ENCODE measurements at places on chromosomes 1 and 21. TPM values are rescaled to one million over a fixed set of nuclear protein-coding genes. Genes with fewer than 3 reads are reported as not detected.

The CD2 gene
- 1.4 TPM for total RNA-seq

The OR2M3 gene
- not detected for total RNA-seq

- no peak for DNase-seq
Measured at GRCh38 chr1:165444897-165445370, at the start of gene RXRG. Gene RXRG, minus strand, starts transcription at chr1:165445126. Its CDS starts 233 bp downstream, at chr1:165444893.

The POU3F1 gene
- total RNA-seq, result 0.15 TPM

The SLC1A7 gene
- not detected for total RNA-seq
